ENCODE measurements at places on chromosomes 12 and 14. TPM values are rescaled to one million over a fixed set of nuclear protein-coding genes. Genes with fewer than 3 reads are reported as not detected.

The AQP6 gene
- total RNA-seq, result 0.09 TPM

The RBP5 gene
- total RNA-seq, result 1.1 TPM

The SLC15A5 gene
- total RNA-seq, result not detected

The CAMKK2 gene
- total RNA-seq, result 40.4 TPM

The ART4 gene
- total RNA-seq, result 3.7 TPM

The ADSS1 gene
- total RNA-seq, result 5.1 TPM

The PLBD2 gene
- 44.8 TPM for total RNA-seq

The CLEC1B gene
- total RNA-seq, result 0.95 TPM

The KLRF2 gene
- total RNA-seq, result not detected

The SERPINA10 gene
- not detected for total RNA-seq

The MYF5 gene
- not detected for total RNA-seq

The CACNA2D4 gene
- 7.0 TPM for total RNA-seq

The TRIM9 gene
- total RNA-seq, result 0.92 TPM

The PZP gene
- total RNA-seq, result 2.7 TPM

The DNAI7 gene
- total RNA-seq, result 6.7 TPM

The PLEKHD1 gene
- total RNA-seq, result 0.47 TPM

The NR2C1 gene
- total RNA-seq, result 38.2 TPM

The LUM gene
- 227 TPM for total RNA-seq

The SYCP3 gene
- total RNA-seq, result 0.71 TPM

The RFLNA gene
- total RNA-seq, result 0.50 TPM

The GDF11 gene
- 3.8 TPM for total RNA-seq

The SYNDIG1L gene
- total RNA-seq, result 1.6 TPM

The CLEC7A gene
- 79.5 TPM for total RNA-seq

The NELL2 gene
- total RNA-seq, result 6.6 TPM

The KCNA1 gene
- total RNA-seq, result not detected

The EIF2S3B gene
- 0.68 TPM for total RNA-seq

The GPR137C gene
- 0.97 TPM for total RNA-seq

The SAMD15 gene
- total RNA-seq, result 2.8 TPM

The MIPOL1 gene
- total RNA-seq, result 12.1 TPM

The B4GALNT1 gene
- 0.89 TPM for total RNA-seq

The PLEKHG7 gene
- 1.6 TPM for total RNA-seq

The LRRC10 gene
- total RNA-seq, result not detected

The CMA1 gene
- 2.4 TPM for total RNA-seq

The HHIPL1 gene
- 1.6 TPM for total RNA-seq

The CPSF6 gene
- 59.1 TPM for total RNA-seq

The NR4A1 gene
- total RNA-seq, result 39.3 TPM

The GPR84 gene
- 0.65 TPM for total RNA-seq

The CYP27B1 gene
- 1.1 TPM for total RNA-seq

The FZD10 gene
- total RNA-seq, result 1.9 TPM

The OTX2 gene
- not detected for total RNA-seq
